ENCODE measurements at places on chromosomes 3 and 15.
A peak's percentile ranks its signal among the peaks of the same experiment; 100 is the strongest.

- DNase-seq = no peak
These were observed 44.8 kb downstream of the SLC6A1 start for GRCh38 chr3:11037241-11037873.

GRCh38 chr15:89441295-89441812 lies 55.0 kb downstream of the RHCG start:
- DNase-seq = no peak

DNA sequence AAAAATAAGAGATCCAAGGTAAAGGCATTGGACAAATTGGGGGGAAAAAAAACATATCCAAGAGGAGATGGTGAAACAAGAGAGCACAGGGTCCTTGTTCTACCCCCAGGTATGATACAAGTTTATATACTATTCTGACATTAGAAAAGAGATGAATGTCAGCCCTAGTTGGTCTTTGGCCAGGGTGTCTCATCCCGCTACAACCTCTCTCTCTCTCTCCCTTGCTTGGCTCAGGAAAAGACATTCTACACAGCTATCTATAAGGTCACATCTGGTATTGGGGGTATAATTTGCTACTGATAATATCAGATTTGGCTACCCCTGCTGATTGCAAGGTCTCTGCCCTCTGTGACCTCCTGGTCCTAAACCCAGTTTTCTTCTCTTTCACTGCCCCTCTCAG lies 117.2 kb downstream of the GOLIM4 start:
- no peak for DNase-seq

DNA sequence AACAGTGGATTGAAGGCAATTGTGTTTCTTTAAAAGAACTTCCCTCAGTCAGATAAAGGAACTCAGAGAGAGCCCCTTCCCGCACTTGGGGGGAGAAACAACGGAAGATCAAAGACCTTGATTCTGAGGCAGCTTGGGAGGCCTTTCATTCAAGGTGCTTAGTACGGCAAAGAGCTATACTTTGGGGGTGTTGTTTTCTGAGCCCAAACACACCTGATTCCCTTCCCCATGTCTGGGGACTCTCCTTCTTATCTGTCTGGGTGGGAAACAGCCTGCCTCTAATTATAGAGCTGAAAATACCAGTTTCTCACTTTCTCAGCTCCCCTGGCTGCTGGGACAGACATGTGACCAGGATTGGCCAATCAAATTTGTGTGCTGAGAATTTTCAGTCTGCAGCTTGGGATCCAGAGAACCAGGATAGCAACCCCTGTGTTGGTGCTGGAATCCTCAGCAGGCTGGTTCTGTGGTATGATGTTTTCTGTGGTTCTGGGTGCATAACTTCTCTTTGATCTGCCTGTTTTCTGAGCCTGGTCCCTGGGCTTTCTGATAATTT lies 19.4 kb upstream of the IQCF6 start:
- no peak for DNase-seq

DNA sequence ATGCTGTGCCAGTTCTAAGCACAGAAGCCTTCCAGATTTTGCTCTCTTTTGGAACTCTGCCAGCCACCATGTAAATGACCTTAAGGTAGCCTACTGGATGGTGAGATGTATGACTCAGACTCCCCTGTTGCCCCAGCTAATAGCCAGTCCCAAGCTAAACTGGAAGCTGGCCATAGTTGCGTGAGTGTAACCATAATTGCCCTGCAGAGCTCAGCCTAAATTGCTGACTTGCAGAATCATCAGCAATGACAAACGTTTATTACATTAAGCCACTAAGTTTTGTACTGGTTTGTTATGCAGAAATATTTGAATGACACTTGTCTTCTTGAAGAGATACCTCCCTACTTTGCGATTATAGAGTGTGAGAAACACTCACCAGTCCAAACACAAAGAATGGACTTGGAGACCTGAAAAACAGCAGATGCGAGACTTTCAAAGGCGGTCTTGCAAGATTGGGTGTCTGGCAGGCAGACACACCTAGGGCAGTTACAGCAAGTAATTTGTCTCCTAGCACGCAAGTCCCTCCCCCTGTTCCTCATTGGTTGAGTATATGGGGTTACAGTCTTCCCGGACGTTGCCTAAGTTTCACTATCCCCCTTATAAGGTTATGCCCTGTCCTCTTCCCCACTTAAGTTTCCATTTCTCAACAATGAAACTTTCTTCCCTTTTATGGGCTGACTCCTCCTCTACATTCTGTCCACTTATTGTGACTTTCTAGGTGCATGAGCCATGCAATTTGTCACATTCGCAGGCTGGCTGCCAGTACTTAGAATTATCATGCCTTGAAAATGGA lies 83.6 kb upstream of the XCR1 start:
- DNase-seq = peak; percentile 10

- DNase-seq = no peak
These were observed 82.6 kb downstream of the CEMIP start for GRCh38 chr15:80861731-80862170.

DNA sequence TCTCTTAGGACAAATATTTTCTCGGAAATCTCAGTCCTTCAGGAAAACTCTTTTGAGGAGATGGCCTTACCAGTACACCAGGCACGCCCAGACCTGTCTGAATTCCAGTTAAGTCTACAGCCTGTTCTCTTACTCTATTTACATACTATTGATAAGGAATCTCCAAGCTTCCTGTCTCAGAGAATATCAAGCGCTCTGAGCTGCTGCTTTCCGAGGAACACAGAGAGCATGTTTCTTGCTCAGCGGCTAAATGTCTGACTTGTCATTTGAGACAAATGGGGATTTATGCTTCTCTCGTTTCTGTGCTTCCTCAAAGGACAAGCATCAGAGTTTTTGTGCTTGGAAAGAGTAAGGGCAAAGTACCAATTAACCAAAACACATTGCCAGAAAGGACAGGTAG lies 112.4 kb upstream of the CCDC54 start:
- DNase-seq = no peak

DNA sequence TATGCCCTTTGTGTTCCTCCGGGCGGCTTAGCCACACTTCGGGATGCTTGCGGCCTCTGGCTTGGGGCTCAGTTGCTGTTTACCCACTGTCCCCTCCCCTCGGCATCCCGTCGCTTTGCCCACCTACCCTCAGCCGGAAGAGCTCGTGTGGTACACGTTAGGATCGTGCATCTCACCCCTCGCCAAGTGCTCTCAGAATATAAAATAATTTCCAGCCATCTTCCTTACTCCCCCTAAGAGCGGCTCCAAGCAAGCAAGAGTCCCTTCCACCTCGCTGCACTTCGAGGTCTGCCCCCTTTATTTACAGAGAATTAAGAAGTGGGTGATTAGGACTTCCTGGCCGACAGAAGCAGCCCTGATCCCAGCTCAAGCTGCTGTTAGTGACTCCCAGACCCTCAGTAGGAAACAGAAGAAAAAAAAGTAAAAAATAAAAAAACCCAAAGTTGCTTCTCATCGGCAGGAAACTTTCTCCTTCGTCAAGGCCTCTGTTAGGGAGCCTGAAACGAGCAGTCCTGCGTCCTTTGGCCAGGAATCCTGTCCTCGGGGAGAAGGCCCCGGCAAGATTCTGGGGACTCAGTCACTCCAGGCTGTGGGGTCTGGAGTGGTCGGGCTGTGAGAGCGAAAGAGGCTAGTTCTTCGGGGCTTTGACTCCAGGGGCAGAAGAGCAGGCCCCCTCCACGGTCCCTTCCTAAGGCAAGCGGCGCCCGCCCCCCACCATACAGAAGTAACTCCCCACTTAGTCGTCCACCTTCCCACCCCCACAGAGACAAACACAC lies 3.0 kb downstream of the MEIS2 start:
- DNase-seq = no peak

- DNase-seq = no peak
These were observed 62.3 kb downstream of the EPHB1 start for GRCh38 chr3:134857356-134857755.

DNA sequence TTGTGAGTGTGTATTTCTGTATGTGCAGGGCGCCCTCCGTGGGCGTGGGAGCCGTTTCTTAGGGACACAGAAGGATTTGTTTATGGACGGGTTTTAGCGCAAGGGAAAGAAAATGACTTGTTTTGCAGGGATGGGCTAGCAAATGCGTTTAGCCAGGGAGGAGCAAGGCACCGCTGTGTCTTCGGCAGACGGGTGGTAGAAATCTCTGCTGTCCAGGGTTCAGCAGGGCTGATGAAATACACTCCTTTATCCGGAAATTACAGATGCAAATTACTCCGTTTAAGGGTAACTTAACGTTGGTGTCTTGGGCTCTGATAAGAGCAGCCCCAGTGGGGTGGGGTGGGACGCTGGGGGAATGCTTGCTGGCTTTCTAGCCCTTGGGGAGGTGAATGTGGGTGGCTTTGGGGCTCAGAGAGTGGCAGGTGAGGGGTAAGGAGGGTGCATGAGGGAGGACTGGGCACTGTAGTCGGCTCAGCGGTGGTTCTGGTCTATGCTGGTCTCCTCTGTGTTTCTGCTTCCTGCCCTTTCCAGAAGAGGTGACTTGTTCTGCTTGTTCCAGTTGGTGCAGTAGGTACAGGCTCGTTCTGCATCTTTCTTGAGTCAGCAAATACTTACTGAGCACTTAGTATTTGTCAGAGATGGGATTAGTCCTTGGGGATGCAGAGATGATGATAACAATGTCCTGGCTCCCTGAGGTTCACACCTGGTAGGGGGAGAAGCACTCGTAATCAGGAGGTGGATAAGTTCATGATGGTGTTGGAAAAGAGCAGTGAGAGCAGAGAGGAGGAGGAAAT lies 954 bp downstream of the SV2B start:
- DNase-seq = no peak

- no peak for DNase-seq
These were observed 50.4 kb upstream of the ICE2 start for GRCh38 chr15:60529332-60529731.

DNA sequence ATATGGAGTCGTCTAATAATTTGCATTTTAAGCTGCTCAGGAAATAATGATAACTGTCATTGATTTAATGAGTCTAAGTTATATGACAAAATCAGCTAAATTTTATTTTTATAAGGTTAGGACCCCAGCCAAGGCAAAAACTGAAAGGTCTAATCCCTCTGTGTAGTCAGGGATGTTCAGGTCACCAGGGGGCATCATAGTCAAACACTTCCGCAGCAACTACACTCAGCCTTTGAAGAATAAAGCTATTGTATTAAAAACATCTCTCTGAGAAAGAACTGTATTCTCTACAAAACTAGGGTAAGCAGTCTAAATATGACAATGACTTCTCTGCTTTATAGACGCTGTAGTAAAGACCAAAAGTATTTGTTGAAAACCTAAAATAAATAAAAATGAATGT lies 15.0 kb downstream of the INTS14 start:
- no peak for DNase-seq

DNA sequence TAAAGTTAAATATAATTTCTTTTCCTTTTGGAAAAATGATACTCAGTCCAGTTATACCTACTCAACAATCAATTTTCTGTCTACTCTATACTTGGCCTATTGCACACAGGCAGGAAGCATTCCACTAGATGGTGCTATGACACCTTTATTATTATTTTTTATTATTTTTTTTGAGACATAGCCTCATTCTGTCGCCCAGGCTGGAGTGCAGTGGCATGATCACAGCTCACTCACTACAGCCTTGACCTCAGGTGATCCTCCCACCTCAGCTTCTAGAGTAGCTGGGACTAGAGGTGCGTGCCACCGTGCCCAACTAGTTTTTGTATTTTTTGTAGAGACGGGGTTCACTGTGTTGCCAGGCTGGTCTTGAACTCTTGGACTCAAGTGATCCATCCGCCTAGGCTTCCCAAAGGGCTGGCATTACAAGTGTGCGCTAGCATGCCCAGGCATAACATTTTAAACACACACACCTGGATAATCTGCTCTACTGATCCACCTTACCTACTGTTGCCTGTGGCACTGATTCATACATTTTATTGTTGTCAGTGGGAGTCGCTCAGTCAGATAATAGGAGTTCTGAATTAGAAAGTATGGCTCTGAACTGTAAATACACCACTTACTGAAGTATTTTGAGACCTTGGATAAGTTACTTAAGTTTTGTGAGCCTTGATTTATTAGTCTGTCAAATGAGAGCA lies 56.2 kb downstream of the EIF3J start:
- no peak for DNase-seq

DNA sequence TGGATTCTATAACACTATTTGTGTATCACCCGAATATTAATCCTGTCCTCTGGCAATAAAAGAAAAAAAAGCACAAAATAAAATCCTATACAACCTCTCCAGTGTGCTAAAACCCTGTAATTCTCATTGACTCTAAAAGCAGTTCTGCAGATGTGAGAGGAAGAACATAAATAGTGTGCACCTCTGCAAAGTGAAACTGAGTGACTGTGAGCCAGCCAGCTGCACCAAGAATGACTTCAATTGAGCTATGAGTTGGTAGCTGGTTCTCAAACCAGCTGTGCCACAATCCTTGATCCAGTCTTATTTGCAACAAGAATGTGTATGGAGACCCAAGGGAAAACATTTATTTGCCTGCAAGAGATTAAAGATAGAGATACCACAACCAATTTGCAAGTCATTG lies 31.2 kb upstream of the COL8A1 start:
- no peak for DNase-seq

- DNase-seq = no peak
These were observed 14.5 kb upstream of the ARHGAP31 start for GRCh38 chr3:119279584-119280243.

GRCh38 chr3:126977821-126978220 lies 5.1 kb upstream of the PLXNA1 start:
- no peak for DNase-seq

DNA sequence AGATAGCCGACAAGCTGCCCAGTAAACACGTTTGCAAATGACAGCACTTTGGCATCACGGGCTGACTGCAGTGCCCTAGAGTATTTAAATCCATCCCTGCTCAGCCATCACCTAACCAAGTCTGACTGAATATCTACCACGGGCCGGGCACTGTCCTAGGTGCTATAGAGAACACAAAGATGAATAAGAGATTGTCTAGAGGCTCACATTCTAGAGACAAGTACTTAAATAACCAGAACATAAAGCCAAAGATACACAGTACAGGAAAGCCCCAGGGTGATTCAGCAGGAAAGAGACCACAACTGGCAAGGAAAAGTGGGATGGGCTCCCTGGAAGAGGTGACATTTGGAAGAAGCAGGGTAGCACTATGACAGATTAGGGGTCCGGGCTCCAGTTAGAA lies 103.5 kb downstream of the MYLK start:
- DNase-seq = no peak

- no peak for DNase-seq
These were observed 58.9 kb downstream of the SFMBT1 start for GRCh38 chr3:52986938-52987337.

GRCh38 chr3:4729061-4729973 lies 236.2 kb downstream of the ITPR1 start:
- DNase-seq = no peak

- no peak for DNase-seq
These were observed 76.8 kb upstream of the HRH1 start for GRCh38 chr3:11077466-11077865.

GRCh38 chr15:40554161-40554525 lies 10.7 kb downstream of the CCDC32 start:
- DNase-seq = no peak

GRCh38 chr3:68878962-68879361 lies 53.4 kb downstream of the TAFA4 start:
- no peak for DNase-seq

GRCh38 chr3:59339818-59340217 lies 290.0 kb upstream of the CFAP20DC start:
- DNase-seq = no peak

GRCh38 chr15:84981711-84982300 lies at the start of gene PDE8A:
Gene PDE8A (plus strand): TSS chr15:84981856. CDS start chr15:84982163, 307 bp downstream.
- DNase-seq = no peak

GRCh38 chr3:115217292-115217677 lies 70.2 kb upstream of the ZBTB20 start:
- no peak for DNase-seq

GRCh38 chr3:4756855-4757574 lies 222.2 kb upstream of the BHLHE40 start:
- DNase-seq = no peak

All from NCI-H2081 treated with DMSO at 0.1 percent for 48 hours (cell line).